ENCODE measurements at places on chromosomes 12 and 14.

DNA sequence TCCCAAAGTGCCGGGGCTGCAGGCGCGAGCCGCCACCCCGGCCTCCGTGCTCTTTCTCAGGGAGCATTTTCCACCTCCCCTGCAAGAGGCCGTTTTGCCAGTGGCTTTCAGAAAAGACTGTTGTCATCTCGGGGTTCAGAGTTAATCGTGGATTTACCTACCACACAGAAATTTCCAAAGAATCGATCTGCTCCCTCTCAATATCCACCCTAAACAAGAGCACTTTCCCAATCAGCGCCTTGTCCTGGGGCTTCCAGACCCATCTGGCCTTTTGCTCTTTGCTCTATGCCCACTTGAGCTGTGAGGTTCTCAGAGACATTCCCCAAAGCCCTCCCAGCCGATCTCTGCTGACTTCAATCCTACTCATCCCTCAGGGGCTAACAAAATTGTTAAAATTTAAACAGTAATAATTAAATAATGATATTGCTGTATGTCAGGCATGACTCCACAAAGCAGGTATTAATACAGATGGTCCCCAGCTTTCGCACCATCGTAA is 86.6 kb downstream of the NINJ2 start:
- no peak for DNase-seq

DNA sequence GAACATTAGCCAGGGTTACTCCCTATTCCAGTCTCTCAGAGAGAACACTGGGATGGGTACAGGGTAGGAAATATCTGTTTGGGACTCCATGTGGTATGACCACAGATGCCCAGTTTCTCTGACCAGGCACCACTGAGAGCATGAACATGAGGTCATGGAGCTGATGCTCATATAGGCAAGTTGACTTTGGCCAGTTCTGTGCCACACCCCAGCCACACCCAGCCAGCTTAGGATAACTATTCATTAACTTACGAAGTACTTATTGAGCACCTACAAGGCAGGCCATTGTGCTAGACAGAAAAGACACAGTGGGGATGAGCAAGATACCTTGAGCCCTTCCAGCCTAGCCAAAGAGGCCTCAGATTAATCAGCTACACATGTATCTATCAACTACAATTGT is 262.5 kb downstream of the DPF3 start:
- DNase-seq, result no peak

- DNase-seq, result no peak
These were observed 9.2 kb upstream of the PYROXD1 start for GRCh38 chr12:21428241-21428640.

GRCh38 chr12:66493819-66494218 is 185.1 kb downstream of the GRIP1 start:
- DNase-seq, result no peak

Data from fibroblast of upper back skin (primary cell).